Activated CD4-positive, alpha-beta T cell treated with anti-CD3 and anti-CD28 coated beads for 4 hours (primary cell): ENCODE measurements at places on chromosomes 3 and 15.

DNA sequence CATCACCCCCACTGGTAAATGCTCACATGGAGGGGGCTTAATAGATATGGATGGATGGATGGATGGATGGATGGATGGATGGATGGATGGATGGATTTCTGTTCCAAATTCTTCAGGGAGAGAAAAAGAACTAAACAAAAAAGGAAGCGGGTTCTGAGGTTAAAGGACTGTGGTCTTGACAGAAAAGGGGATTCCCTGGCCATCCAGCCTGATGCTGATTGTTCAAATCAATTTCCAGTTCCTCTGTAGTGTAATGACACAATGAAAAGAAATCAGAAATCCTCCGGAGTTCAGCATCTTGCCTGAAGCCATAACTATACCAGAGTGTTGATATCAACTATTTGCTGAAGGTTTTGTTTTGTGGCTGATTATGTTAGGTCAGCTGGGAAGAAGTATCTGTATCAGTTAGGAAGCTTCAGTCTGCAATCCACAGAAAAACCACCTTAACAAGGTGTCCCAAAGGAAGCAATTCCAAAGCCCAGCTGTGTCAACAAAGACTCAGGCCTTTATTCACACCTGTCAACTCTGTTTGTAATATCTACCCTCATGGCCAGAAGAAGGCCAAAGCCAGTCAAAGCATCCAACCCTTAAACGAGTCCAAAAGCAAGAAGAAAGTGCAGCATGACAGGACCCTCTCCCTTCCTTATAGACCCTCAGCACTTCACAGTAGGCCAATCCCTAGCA, 24.5 kb upstream of the RASA2 start:
- no peak for DNase-seq

DNA sequence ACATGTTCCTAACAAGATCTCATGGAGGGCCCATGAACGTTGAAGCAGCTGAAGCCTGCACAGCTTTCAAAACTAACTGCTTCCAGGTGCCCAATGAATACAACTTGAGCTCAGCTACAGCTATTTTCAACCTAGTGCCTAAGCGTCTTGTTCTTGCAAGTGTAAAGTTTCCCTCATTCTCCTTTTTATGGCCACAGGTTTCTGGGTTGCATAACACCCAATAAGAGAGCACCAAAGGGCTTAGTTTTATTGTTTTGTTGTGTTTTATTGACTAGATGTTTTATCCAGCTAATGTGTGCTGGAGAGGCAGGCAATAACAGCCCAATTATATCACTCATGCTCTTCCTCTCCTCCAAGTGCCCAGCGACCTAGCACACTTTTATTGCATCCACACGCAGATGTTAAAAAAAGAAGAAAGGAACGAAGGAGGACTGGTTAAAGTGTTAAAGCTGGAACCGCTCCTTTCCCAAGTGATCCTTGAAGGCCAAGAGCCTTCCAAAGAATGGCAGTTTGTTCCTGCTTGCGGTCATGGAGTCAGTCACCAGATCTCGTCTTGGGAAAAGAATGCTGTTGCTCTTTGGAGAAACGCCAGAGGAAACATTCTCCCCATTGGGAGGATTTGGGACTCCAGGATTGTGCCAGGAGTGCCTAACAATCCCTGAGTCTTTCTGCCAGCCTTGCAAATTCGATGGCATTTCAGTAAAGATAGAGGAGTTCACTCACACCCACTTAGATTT, 156.9 kb downstream of the MEX3B start:
- no peak for DNase-seq

GRCh38 chr3:197317250-197317963, 19.0 kb upstream of the DLG1 start:
- DNase-seq = no peak

DNA sequence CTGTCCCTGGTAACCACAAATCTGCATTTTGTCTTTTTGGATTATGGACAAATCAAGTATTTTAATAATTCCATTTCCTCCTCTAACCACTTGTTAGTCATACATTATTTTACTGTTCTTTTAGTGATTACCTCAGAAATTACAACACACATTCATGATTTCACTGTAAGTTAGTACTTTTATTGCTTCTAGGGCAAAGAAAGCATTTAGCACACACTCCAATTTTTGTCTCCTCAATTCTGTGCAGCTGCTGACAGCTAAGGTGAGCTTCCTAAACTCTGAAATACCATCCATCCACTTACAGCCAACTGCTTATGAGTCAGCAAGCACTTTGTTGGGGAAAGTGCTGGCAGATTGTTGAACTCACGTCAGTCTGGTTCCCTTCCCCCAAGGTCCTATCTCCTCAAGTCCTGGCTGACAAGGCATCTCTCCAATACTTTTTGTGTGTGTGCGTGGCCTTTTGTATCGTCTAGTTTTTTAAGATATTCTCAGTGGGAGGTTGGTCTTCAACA, 49.4 kb upstream of the TNFAIP8L3 start:
- no peak for DNase-seq

DNA sequence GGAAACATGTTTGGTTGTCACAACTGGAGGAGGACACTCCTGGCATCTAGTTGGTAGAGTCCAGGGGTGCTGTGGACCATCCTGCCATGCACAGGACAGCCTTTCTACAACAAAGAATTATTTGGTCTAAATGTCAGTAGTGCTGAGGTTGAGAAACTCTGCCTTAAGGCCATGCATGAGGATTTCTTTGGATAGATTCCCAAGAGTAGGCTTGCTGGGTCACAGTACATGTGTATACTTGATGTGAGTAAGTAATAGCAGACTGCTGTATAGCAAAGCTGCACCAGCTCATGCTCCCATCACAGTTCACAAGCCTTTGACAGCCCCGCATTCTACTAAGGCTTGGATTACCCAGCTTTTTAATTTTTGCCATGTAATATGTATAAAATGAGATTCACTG, 151.3 kb downstream of the MFSD1 start:
- no peak for DNase-seq

DNA sequence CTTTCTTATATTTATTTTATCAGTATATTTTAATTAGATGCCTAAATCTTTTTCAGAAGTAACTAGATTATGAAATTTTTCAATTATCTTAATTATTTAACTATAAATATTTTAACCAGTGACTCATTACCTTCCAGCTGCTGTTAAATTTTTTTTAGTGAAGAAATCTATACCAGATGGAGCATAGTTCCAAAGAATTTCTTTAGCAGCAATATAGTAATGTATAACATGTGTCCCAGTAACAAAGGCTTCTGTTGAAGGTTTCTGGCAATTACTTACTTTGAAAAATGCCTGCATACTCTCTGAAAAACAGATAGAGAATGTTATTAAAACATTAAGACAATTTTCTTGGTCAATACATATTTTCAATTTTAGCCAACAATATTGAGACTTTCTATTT, 45.1 kb upstream of the CP start:
- no peak for DNase-seq

DNA sequence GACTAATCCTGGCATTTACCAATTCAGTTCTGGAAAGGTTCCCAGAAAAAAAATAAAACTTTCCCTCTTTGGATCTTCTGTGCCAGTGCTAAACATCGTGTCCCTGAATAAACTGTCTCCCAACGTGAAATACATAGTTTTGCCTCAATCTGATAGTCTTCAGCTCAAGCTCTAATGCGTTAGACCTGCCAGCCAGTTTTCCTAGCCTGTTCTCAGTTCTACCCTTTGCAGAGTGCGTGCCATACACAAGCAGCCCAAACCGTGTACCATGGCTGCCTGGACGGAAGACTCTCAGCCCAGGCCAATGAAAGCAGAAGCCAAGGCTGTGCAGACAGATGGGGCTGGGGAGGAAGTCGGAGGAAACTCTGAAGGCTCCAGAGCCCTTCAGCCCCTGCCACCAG, 11.4 kb upstream of the OCA2 start:
- DNase-seq = no peak

DNA sequence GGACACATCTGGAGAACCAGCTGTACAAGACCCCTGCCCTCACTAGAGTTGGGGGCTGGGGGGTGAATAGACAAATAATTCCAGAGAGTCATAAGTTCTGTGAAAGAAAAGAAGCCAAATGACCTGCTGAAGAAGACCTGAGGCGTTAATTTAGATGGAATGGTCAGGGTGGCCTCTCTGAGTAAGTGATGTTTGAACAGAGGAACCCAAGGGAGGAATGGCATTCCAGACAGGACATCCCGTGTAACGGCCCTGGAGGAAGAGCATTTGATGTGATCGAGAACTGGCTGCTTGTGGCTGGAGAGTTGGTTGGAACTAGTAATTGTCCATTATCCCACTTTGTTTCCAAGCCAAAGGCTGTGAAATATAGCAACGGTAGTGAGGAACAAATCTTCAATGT, 1.7 kb downstream of the NR2C2 start:
- no peak for DNase-seq

GRCh38 chr15:72463702-72464101, 10.4 kb upstream of the ARIH1 start:
- no peak for DNase-seq

DNA sequence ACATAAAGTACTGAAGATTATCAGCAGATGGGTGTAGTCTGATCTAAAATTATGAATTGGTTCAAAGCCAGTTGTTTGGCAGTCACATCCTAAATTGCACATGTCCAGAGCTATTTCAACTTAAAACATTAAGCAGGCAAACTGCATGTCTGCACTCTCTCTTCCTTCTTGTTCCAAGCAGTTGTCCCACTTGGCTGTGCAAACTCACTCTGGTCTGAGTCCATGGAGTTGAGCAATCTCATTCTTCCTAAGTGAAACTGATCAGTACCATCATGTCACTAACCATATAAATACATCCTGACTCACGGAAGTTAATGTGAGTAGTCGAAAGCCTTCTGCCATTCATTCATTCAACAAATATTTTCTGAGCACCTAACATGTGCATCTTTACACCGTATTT, 353.0 kb downstream of the ROBO1 start:
- DNase-seq = no peak

DNA sequence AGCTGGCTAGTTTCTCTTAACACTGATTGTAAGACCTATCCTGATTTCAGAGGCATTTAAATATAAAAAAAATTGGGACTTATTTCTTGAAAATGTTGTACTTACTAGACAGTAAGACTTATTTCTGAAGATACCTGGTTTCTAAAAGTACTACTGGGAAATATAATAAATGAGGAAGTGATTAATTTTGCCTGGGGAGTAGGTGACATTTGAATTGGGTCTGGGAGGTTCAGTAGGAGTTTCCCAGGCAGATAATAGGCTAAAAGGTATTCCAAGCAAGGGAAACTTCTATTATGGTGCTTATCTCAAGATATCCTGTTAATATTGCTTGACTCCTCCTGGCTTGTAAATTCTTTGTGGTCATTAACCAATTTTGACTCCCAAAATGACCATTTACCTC, 6.5 kb upstream of the IQGAP1 start:
- DNase-seq = no peak
